ENCODE measurements at places on chromosomes 7 and 10.

GRCh38 chr7:83347945-83348444 is 185.3 kb upstream of the PCLO start:
- DNase-seq: no peak

DNA sequence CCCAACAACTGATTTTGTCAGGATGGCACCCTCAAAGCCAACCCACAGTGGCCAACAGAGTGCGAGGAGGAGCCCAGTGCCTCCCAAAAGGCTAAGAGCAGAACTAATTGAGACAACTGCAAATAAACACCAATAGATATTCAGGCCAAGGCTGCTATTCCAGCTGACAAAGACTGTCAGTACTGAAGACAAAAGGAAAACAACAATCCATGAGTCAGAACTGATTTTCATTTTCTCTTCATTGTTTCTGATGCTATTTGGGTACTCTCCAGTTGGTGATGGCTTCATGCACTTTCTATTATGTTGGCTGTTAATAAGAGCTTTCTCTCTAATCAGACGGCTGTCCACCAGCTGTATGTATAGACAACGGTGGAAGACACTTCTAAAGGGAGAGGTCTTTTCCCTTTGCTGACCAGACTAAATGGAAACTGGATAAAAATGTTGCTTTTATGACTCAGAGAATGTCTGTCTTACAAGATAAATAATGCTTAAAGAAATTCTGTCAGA is 515.9 kb downstream of the PARD3 start:
- no peak for DNase-seq

DNA sequence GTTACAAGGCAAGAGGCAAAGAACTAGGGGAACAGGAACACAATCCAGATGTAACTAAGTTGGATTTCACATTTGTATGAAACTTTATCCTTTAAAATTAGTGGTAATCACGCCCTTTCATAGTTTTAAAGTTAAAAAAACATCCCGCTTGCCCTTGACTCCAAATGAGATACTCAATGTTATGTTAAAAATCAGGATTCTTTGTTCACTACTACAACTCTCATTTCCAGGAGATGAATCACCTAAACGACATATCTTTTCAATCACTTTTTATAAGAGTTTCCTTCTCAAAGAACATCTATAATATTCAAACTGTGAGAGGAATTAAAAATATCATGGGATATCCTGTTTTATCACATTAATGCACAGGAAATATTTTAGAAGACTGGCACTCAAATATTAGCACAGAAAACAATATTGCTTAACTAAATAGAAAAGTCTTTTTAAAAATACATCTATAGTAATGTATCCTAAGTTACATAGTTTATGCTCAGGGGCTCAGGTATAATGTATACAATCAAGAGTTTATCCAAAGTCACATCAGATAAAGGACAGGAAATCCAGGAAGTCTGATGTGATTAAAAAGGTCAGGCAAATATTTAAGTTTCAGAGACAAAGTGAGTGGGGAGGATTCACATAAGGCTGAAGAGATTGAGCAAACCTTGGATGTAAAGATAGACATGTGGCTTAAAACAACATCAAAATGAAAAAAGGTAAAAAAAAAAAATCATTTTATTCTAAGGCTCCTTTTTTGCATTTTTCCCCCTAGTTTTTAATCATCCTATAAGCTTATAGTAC is 41.9 kb downstream of the CADPS2 start:
- DNase-seq: no peak

GRCh38 chr10:111989136-111989911 is 194.2 kb downstream of the GPAM start:
- peak; percentile 38 for DNase-seq

DNA sequence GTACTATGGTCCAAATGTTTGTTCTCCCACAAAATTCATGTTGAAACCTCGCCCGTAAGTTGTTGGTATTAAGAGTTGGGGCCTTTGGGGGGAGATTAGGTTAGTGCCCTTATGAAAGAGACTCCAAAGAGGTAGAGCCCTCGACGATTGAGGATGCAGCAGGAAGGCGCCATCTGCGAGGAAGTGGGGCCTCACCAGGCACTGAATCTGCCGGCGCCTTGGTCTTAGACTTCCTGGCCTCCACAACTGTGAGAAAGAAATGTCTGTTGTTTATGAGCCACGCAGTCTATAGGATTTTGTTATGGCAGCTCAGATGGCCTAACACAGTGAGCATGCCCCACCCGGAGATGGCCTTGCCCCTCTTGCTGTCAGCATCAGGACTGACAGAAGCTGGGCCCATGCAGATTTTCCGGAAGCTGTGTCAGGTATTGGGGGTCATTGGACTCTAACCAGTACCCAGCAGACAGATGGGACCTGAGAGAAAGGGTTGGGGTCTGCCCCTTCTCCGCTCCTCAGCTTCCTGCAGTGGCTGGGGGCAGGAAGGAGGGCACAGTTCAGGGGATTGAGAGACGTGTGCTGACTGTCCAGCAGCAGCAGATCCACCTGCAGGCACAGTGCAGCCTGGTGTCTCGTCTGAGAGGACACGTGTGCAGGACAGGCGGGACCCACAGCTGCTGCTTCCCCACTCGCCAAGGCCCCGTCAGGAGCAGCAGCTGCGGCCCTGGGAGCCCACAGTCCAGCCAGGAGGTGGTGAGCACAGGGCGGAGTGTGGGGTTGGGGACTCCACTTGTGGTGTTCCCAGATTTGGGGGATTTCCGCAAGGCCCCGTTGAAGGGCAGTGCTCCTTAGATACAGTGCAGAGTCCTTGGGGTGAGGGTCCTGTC is 47.8 kb downstream of the MGMT start:
- no peak for DNase-seq

GRCh38 chr7:115477193-115477651 is 553.3 kb downstream of the TFEC start:
- DNase-seq: no peak

DNA sequence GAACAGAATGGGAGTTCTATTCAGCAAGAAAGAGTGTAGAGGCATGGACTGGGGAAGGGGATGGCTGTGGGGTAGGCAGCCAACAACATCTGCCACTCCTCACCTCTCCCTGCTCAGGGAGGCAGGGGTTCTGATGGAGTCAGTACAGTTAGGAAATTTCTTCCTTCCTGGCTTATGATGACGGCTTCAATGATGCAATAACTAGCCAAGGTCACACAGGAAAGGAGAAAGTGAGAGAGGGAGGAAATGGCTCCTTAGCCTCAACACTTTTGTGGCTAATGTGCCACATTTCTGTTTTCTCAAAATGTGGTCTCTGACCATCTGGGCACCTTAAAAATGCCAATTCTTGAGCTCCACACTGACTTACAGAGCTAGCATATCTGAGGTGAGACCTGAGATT is 79.3 kb upstream of the PDZD8 start:
- no peak for DNase-seq

DNA sequence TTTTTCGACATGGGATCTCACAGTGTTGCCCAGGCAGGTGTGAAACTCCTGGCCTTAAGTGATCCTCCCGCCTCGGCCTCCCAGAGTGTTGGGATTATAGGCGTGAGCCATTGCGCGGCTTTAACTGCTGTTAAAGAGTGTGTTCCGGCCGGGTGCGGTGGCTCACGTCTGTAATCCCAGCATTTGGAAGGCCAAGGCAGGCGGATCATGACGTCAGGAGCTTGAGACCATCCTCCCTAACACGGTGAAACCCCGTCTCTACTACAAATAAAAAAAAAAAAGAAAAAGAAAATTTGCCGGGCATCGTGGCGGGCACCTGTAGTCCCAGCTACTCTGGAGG is 1.1 kb downstream of the RABGEF1 start:
- DNase-seq: no peak

GRCh38 chr7:1677206-1678080 is 7.4 kb downstream of the ELFN1 start:
- DNase-seq: no peak

DNA sequence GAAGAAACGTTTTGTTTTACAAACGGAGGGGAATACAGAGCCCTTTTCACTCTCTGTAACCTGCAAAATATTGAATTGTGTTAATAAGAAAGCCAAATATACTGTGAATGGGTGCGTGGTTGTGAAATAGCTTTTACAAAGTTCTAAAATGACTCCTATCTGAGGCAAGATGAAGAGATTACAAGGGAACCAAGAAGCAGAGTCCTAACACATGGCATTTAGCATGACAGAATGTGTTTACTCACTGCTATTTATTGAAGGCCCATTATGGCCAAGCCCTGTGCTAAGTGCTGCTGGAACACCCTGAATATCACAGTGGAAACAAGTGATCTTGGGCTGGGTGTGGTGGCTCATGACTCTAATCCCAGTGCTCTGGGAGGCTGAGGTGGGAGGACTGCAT is 12.9 kb downstream of the JCAD start:
- no peak for DNase-seq

DNA sequence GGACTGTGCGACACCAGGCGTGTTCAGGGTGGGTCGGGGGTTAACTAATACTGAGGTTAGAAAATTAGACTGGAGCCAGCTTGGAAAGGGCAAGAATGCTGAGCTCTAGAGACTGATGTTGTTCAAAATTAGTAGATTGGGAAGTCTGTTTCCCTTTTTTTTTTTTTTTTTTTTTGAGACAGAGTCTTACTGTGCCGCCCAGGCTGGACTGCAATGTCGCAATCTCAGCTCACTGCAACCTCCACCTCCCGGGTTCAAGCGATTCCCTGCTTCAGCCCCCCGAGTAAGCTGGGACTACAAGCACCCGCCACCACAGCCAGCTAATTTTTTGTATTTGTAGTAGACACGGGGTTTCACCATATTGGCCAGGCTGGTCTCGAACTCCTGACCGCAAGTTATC is 2.7 kb upstream of the CPVL start:
- no peak for DNase-seq

GRCh38 chr10:1368842-1369171 is 312.6 kb downstream of the WDR37 start:
- no peak for DNase-seq

DNA sequence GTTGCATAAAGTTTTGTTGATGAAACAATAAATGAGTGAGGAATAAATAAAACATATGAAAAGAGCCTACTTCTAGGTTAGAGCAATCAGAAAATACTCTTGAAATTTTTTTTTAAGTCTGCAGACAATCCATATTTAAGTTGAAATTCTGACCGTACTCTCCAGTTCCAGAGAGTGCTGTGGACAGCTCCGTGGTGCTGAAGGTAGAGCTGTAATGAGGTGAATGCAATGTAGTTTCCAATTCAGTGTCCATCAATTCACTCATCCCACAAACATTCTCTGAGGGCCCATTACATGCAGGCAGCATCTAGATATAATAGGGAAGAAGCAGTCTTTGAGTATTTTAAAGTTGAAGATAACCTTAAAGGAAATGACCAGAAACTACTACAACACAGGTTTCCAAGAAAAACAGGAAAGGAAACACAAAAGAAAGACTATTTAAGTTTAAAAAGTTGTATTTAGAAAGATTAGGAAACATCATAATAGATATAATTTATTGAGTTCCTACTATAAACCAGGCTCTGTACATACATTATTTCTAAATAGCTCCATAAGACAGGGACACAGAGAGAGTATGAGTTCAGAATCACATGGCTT is 44.0 kb upstream of the CRTAC1 start:
- DNase-seq: no peak

GRCh38 chr10:106734220-106734619 is 430.3 kb downstream of the SORCS1 start:
- no peak for DNase-seq

GRCh38 chr7:36208426-36208825 is 55.4 kb downstream of the EEPD1 start:
- DNase-seq: no peak

DNA sequence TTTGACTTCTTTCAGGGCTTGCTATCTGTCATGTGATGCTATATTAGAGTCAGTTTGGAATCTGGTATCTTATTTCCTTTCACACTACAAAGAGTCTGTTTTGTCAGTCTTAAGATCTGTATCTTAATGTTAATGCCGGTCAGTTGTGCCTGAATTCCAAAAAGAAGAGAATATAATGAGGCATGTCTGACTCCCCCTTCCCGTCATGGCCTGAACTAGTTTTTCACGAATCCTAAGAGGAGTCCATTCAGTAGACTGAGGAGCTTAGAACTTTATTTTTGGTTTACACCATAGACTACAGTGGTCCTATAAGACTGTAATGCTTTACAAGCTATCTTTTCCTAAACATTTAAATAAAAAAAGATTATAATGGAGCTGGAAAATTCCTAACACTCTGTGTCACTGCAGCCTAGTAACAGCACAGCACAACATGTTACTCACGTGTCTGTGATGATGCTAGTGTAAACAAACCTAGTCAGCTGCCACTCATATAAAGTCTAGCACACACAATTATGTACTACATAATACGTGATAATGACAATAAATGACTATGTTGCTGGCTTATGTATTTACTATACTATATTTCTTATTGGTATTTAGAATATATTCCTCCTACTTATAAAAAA is 50.6 kb downstream of the VPS41 start:
- DNase-seq: peak; percentile 17
